ENCODE measurements at places on chromosomes 2 and 18.

GRCh38 chr18:75418293-75419005 lies 9.1 kb downstream of the SMIM21 start:
- no peak for DNase-seq

GRCh38 chr2:73536133-73536840 lies 105.9 kb downstream of the NAT8 start:
- no peak for DNase-seq

GRCh38 chr2:96817882-96818281 lies 1.8 kb downstream of the CNNM3 start:
- DNase-seq, result no peak

DNA sequence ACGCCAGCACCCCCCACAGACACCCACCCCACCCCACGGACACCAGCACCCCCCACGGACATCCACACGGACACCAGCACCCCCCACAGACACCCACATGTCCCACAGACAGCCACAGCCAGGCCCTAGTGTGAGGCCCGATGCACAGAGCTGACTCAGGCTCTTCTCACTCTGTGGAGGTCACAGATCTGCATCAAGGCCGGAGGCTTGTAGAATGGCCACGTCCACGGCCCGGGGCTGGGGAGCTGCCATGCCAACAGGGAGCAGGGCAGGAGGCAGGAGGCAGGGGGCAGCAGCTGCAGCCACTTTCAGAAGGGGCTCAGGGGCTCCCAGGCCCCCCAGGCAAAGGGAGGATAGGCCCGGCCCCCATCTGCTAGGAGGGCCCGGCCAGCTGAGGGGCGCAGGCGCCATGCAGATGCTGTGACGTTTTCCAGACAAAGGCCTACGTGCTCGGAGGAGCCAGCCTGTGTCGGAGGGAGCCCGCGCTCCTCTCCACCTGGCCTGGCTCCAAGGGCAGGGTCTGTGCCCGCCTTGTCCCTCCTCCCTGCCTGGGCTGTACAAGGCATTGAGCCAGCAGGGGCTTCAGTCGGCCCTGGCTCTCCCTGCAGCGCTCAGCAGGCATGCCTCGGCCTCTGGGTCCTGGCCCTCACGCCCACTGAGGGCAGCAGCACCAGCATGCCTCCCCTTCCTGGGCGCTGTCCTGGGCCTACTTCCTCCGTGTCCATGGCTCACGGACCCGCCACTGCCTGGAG lies 249.0 kb downstream of the TWIST2 start:
- DNase-seq, result no peak

DNA sequence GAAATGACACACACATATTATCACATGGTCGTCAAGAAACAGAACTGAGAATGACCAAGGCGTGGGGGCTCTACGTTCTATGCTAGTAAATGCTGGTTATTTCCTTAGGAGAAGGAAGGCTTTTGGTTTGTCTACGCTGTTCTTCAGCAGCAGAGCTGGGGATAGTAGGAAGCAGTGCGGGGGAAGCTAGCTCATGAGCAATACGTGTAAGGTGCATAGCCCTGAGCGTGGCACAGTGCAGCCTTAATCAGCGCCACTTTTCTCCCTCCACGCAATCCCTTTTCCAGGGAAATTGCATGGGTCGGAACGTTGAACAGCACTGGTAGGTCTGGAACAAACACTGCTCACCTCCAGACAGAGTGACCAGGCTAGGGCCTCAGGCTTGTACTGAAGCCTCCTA lies 199.6 kb upstream of the FBXO11 start:
- DNase-seq, result no peak

DNA sequence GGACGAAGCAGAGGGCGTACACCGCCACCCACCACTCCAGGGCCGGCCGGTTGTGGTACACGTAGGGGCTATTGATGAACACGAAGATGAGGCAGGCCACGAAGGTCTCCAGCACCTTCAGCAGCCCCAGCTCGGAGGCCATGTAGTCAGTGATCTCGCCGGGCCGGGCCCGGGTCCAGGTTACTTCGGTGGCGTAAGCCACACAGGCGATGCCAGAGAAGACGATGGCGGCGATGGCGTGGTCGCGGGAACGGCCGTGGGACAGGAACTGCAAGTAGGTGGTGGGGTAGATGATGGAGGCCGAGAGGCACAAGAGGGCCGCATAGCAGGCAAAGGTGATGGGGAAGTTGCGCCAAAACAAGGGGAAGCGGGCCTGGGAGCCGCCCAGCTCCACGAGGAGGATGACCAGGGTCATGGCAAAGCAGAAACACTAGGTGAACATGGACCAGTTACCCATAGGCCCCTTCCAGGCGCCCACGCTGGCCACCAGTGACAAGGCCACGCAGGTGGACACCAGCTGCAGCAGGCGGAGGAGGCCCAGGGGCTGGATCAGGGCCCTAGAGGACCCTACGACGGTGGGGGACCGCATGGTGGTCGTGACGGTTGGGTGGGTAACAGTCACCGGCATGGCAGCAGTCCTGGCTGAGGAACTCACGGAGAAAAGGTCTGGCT lies 128.4 kb upstream of the FAM98A start:
- DNase-seq, result no peak

DNA sequence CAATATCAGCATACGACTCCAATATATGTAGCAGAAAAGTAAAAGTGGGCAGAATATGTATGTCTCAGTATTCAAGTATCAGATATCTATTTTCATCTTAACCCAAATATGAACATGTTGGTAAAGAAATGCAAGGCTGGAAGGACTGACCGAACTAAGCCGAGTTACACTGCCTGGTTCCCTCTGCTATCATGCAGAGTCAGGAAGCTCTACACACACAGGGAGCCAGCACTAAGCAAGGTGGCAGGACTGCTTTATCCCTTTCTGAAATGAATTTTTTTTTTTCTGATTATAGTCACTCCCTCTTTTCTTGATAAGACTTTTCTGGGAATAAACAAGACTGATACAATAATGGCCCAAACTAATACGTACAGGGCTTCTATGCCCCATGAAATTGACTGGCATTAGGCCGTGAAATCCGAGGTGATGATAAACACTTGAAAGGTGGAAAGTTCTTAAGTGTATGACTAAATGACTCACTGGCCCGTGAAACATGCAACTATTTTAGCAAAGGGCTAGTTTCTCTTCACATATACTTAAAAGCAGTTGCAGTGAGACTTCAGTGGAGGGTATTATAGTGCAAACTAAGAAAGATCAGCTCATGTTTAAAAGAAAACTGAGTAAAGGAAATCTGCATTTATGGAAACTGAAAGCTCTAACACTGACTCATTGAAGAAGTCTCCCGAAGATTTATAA lies 14.9 kb downstream of the DPP4 start:
- no peak for DNase-seq

- DNase-seq, result no peak
Measured at GRCh38 chr2:71492112-71492511, 38.8 kb downstream of the DYSF start.

- no peak for DNase-seq
Measured at GRCh38 chr2:56333812-56334485, 150.2 kb downstream of the CCDC85A start.

- DNase-seq, result no peak
Measured at GRCh38 chr2:182318466-182319220, 108.2 kb downstream of the PDE1A start.

GRCh38 chr2:168039881-168040280 lies 207.5 kb downstream of the STK39 start:
- DNase-seq, result no peak

DNA sequence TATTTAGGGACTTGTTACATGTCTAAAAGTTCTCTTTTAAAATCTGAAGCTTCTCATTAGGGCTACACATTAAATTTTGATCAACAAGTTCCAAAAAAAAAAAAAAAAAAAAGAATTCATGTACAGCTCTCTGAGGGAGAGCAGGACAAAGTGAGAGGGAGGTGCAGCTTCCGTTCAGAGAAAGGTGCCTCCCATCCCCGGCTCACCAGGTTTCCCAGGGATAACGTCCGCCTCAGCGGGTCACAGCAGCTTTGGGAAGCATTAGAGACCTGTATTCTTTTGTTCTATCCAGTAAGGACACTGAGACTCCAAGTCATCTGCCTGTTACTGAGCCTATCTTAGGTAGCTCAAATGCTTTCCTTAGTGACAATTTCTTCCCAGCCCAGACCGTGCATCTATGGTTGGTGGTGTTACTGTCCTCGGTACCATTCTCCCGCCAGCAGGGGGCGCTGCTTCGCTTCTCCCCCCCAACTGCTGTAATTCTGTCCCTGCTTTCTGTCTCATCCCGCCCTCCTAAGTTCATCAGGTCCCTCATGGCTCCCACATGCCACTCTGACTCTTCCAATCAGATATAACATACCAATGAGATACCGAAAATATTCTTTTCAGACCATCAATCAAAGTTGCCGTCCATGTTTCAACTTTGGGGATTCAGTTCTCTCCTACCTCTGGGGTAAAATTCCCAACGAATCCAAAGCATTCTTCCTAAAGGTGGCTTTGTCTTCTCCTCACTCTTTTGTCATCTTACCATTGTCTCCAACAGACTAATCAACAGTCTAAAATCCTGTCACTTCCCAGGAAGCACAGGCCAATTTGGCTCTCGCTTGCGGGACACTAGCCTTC lies 466.5 kb downstream of the METTL4 start:
- DNase-seq, result no peak

GRCh38 chr2:171225302-171225980 lies 64.7 kb upstream of the TLK1 start:
- DNase-seq, result no peak
